ENCODE measurements at places on chromosomes 1 and 21. TPM values are rescaled to one million over a fixed set of nuclear protein-coding genes. Genes with fewer than 3 reads are reported as not detected.

DNA sequence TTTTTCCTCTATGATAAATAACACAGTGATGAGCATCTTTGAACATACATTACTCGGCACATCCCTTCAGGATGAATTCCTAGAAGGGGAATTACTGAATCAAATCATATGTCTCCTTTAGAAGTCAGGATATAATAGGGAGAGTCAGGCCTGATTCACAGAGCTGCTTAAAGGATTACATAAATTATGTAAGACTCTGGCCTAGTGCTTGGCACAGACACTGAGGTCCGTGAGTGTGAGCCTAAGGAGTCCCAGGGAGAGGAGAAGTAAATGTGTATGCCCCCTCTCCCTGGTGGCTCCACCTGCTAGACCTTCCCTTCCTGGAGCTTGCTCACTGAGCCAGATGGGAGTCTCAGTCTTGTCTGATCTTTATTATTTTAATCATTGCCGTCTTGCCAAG, 8.6 kb upstream of the FOXE3 start:
- no peak for DNase-seq

GRCh38 chr1:110060034-110060661, 10.3 kb downstream of the ALX3 start:
- DNase-seq = peak; percentile 27

- no peak for DNase-seq
Measured at GRCh38 chr1:25821630-25822091, 1.9 kb downstream of the MTFR1L start.

- DNase-seq = no peak
Measured at GRCh38 chr1:121522061-121522759, 337.4 kb downstream of the SRGAP2C start.

- DNase-seq = no peak
Measured at GRCh38 chr21:39837861-39838359, 29.3 kb upstream of the PCP4 start.

The REN gene
- not detected for total RNA-seq

DNA sequence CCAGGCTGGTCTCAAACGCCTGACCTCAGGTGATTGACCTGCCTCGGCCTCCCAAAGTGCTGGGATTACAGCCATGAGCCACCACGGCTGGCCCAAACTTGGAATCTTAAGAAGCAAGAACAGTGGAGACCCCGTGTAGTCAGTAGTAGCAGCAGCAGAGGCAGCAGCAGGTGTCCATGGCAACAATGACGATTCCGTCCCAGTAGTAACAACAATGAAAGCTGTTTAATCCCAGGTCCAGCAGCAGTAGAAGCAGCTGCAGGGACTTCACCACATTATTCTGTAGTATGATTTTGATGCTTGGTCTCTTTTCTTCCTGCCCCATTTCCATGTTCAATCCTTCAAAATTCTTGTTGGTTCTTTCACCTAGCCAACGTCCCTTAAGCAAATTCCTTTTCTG, 69.6 kb upstream of the KCTD3 start:
- no peak for DNase-seq

GRCh38 chr1:185477638-185478580, 160.9 kb upstream of the IVNS1ABP start:
- DNase-seq = no peak

GRCh38 chr1:240306673-240307072, 215.0 kb downstream of the FMN2 start:
- DNase-seq = no peak

DNA sequence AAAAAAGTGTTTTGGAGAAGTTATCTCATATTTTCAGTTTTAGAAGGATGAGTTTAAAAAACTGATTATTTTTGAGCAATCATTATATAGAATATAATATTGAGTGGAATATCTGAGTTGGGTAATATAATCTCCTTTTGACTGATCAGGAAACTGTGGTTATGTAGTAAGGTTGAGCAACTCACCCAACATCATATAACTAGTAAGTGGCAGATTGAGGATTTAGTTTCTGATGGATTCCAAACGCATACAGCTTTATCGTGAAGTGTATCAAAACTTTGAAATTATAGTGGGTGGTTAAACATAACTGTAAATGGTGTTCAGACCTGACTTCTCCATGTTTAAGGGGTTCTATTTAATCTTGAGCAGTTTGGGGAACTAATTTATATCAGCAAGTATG, 98.6 kb downstream of the OLFM3 start:
- no peak for DNase-seq

DNA sequence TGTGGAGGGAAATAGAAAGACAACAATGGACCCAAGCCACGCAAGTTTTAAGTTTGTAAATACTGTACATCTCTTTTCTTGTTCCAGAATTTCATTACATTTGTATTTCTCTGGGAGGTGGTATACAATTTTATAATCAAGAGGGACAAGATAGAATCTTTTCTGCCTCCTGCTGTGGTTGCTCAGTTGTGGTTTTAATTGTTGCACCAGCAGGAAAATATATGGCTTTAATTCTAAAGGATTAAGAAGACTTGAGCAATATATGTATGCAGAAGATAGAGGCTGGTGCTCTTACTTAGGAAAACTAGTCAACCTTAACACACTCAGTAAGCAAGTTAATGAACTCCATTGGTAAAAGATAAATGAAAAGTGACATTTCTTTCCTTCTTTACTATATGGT, 19.8 kb upstream of the ASB17 start:
- DNase-seq = no peak
